Thoracic aorta endothelial cell (primary cell): ENCODE measurements at places on chromosomes 4 and X. TPM values are rescaled to one million over a fixed set of nuclear protein-coding genes. Genes with fewer than 3 reads are reported as not detected.

The FRMD7 gene
- total RNA-seq, result not detected in 2 replicates

The MAD2L1 gene
- total RNA-seq, result 37.4 and 54.9 TPM in 2 replicates

The BTC gene
- 0.13 and 0.43 TPM in 2 replicates for total RNA-seq

The NXF2B gene
- not detected in 2 replicates for total RNA-seq

The TSPAN7 gene
- total RNA-seq, result 12.0 and 15.1 TPM in 2 replicates

The DBET gene
- not detected in 2 replicates for total RNA-seq

The TMEM271 gene
- not detected in 2 replicates for total RNA-seq

The HMGN5 gene
- total RNA-seq, result 1.9 and 2.7 TPM in 2 replicates

The CYTL1 gene
- total RNA-seq, result 45.8 and 113 TPM in 2 replicates

The UGT2B7 gene
- total RNA-seq, result not detected in 2 replicates

The ARHGAP6 gene
- 1.1 TPM in 2 replicates for total RNA-seq

The ATOH1 gene
- total RNA-seq, result not detected in 2 replicates

The BEX1 gene
- total RNA-seq, result 0.27 and 0.57 TPM in 2 replicates

The RIPPLY1 gene
- total RNA-seq, result not detected in 2 replicates

The ARMCX1 gene
- 26.6 and 27.8 TPM in 2 replicates for total RNA-seq

The MAGEB17 gene
- not detected in 2 replicates for total RNA-seq

The FGFBP2 gene
- total RNA-seq, result not detected in 2 replicates
